CD4-positive, alpha-beta T cell treated with Interleukin-6 for 4 hours (primary cell): ENCODE measurements at places on chromosomes 3 and 15.
A peak's percentile ranks its signal among the peaks of the same experiment; 100 is the strongest.

- DNase-seq, result no peak
These were observed 14.1 kb downstream of the WDR53 start for GRCh38 chr3:196554205-196554604.

GRCh38 chr3:32303977-32304881 lies 65.7 kb downstream of the CMTM8 start:
- DNase-seq, result no peak

GRCh38 chr3:134294302-134295280 lies 43.9 kb upstream of the RYK start:
- DNase-seq, result peak; percentile 49

DNA sequence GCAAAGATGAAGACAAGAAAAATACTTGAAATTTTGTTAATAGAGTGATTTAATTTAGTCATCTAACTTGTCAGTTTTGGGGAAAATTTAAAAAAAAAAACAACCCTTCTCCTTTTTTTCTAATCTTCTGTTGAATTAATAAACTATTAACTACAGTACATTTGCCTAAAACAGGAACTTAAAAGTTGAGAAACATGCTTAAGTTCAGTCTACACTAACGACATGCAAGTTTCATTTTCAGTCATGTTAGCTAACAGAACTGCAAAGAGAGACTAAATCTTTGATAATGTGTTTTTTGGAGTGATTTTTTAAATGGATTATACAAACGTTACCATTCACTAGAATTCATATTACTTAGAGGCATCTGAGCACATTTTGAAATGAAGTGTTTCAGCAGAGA lies 71.9 kb upstream of the MBNL1 start:
- DNase-seq, result no peak

GRCh38 chr3:79203144-79203519 lies 564.7 kb downstream of the ROBO1 start:
- DNase-seq, result no peak

DNA sequence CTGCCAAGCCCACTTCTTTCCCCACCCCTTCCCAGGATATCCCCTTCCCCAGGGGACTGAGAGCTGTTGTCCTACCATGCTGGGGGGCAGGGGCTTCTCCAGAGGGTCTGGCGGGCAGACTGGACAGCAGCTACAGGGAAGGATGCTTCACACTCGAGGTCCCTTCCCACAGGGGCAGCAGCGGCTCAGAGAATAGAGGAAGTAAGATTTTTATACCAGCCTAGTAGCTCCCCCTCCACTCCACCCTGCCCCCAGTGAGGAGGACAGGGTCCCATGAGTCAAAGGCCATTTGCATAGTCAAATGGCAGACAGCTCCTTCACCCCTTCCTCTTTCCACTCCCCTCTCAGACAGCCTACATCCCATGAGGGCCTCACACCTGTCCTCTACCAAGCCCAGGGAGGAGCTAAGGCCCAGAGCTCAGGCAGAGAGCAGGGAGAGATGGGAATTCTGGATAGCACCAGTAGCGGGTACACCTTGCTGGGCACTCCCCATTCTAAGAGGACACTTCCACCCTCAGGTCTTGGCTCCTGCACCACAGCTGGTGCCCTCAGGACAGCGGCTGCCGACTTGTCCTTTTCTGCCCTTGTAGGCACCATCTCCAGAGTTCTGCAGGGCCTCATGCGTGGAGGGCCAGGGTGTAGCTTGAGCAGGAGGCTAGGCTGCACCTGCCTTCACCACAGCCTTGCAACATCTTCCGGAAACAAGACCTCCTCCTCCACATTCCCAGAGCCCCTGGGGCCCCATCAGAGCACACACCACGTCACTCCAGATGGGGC lies at the start of gene TLR9:
Gene TLR9 (minus strand): TSS at position 194 of the 777 bp plus-strand sequence. CDS start 116 bp downstream, at position 78.
- peak; percentile 53 for DNase-seq

DNA sequence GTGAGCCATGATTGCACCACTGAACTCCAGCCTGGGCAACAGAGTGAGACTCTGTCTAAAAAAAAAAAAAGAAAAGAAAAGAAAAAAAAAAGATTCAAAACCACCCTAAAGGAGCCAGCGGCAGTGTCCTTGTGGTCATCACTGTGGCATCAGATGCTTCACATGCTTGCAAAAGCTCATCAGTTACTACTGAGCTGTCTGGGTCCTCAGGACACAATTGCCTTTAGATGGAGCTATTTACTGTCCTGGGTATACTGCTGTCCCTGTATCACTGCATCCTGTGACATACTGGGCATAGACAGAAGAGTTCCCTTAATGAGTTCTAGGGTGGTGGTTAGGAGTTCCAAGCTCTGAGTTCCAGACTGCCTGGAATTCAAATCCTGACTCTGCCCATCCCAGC lies 85.8 kb downstream of the LINGO1 start:
- no peak for DNase-seq
